ENCODE measurements at places on chromosomes 12 and 14. TPM values are rescaled to one million over a fixed set of nuclear protein-coding genes. Genes with fewer than 3 reads are reported as not detected.

The POLE gene
- total RNA-seq = 9.6 TPM

The MEG3 gene
- total RNA-seq = 95.0 TPM

The ALX1 gene
- total RNA-seq = not detected

The KRT85 gene
- total RNA-seq = not detected

The SMAGP gene
- 5.1 TPM for total RNA-seq

The ANO4 gene
- total RNA-seq = 11.3 TPM

The TMCC3 gene
- 0.33 TPM for total RNA-seq

The POLE2 gene
- 4.5 TPM for total RNA-seq

The CRY1 gene
- 8.0 TPM for total RNA-seq

The IFNG-AS1 gene
- not detected for total RNA-seq

The DBX2 gene
- total RNA-seq = not detected

The TCL1B gene
- not detected for total RNA-seq

The ST8SIA1 gene
- total RNA-seq = 5.9 TPM

The MMP14 gene
- total RNA-seq = 375 TPM

The CLEC7A gene
- total RNA-seq = not detected

The SPTB gene
- under 0.01 TPM for total RNA-seq

The P2RX2 gene
- total RNA-seq = not detected

The TTC6 gene
- total RNA-seq = 0.17 TPM

The CFAP251 gene
- total RNA-seq = 7.9 TPM

The TAS2R19 gene
- total RNA-seq = 5.3 TPM

The KRT2 gene
- total RNA-seq = not detected

The SERPINA12 gene
- not detected for total RNA-seq

The NRL gene
- total RNA-seq = 0.77 TPM

The OR11H7 gene
- total RNA-seq = not detected

The DHRS1 gene
- total RNA-seq = 6.9 TPM

The ADCY4 gene
- 1.3 TPM for total RNA-seq

The ACRBP gene
- total RNA-seq = 0.33 TPM

The RPGRIP1 gene
- under 0.01 TPM for total RNA-seq

The ASPG gene
- not detected for total RNA-seq

The ACOT6 gene
- total RNA-seq = not detected

The AKAP5 gene
- 0.17 TPM for total RNA-seq

The RNFT2 gene
- total RNA-seq = 2.3 TPM

The PRB2 gene
- not detected for total RNA-seq

The NOXRED1 gene
- 0.26 TPM for total RNA-seq

The HSP90AA1 gene
- total RNA-seq = 342 TPM

The PTPN6 gene
- 0.26 TPM for total RNA-seq

The GPD1 gene
- total RNA-seq = not detected

The SIX4 gene
- 18.3 TPM for total RNA-seq

The RFX4 gene
- not detected for total RNA-seq

The PRKD1 gene
- total RNA-seq = 15.9 TPM

The NFE2 gene
- total RNA-seq = 0.17 TPM

The LRRC43 gene
- total RNA-seq = 1.8 TPM

The MAPKAPK5 gene
- total RNA-seq = 26.8 TPM

The CCDC198 gene
- total RNA-seq = not detected

The OTOGL gene
- under 0.01 TPM for total RNA-seq

The ACOT4 gene
- total RNA-seq = 1.7 TPM

The CHGA gene
- total RNA-seq = not detected

The GDF3 gene
- total RNA-seq = not detected

The FGF6 gene
- not detected for total RNA-seq

The NTF3 gene
- 1.5 TPM for total RNA-seq

The PLEKHG7 gene
- total RNA-seq = not detected

The SRRM4 gene
- total RNA-seq = not detected

The SPIC gene
- not detected for total RNA-seq

The ZNF219 gene
- 4.6 TPM for total RNA-seq

The SART3 gene
- total RNA-seq = 157 TPM

The MBIP gene
- total RNA-seq = 14.2 TPM

The EIF2S3B gene
- total RNA-seq = 1.8 TPM

The REP15 gene
- total RNA-seq = 0.99 TPM

The SOAT2 gene
- total RNA-seq = not detected
